ENCODE measurements at places on chromosomes 2 and 18.

DNA sequence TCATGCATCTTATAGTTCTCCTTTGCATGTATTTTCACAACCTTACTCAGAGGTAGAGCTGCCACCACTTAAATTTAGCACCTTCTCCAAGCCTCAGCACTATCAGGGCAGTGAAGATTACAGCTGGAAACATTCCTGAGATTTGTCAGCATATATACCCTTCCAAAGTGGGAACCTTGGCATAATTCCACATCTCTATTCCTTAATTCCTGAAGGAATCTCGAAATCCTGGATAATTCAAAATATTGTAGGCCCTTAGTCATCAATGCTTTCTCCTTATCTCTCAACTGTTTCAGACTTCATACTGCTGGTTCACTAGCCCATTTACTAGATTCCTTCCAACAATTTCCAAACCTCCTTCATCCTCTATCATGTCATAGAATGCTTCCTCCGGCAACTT, 87.4 kb downstream of the ITSN2 start:
- DNase-seq = no peak

- DNase-seq = no peak
Observed at GRCh38 chr2:138622613-138623012, 121.0 kb downstream of the SPOPL start.

DNA sequence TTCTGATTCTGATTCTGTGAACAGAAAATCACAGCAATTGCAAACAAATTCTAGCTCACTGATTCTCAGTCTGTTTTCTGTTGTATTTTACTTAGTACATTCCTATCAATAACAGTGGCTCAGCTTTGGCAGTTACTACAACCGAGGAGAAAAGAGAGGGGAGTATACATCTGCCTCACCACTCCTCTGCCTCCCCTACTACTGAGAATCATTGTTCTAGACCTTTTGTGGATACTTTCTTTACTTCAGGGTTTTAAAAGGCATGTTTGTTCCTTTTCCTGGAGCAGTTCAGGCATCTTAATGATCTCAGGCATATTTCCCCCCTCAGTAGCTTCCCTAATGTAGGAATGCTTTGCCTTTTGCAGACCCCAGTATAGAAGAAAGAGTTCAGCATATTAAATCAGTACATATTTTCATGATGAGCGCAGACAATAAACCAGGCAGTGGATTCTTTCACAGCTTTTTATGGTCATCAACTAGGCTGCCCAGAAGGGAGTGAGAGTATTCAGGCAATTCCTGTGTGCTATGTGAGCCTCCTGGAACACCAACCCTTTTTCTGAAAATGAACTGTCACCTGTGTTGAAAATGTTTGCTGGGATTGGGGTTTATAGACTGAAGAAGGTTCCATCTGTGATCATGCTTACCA, 10.3 kb downstream of the STAMBP start:
- DNase-seq = no peak

GRCh38 chr2:96931966-96932365, 54.4 kb downstream of the FAM178B start:
- DNase-seq = no peak

- DNase-seq = no peak
Observed at GRCh38 chr2:88933980-88934379, 242.5 kb downstream of the RPIA start.

DNA sequence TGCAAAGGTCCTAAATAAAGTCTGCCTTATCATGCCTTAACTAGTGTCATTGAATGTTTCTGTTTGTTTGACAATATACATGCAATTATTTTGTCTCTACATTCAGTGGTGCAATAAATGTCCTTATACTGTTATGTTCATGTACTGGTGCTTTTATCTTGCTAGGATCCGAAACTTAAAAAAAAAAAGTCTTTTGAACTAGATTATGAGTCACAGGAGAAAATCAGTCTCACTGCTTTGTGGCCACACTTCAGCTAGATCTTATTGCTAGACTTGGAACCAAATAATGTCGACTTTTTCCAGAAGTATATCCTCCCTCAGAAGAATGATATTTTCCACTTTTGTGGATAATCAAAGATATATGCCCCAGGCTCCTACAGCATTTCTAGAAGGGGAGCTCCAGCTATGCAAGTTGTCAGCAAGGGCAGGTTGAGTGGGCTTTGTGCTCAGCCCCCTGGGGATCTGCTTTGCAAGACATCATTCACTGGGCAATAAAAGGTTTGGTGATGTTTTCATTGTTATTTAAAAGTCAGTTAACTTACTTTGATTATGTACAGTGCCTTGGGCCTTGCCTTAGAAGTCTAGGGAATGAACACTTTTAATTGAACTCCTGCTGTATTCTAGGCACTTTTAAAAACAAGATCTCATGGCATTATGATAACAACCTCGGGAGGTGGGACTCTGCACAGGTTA, 157.1 kb upstream of the LRRTM1 start:
- no peak for DNase-seq

GRCh38 chr2:241218131-241219029, 29.9 kb downstream of the ANO7 start:
- DNase-seq = no peak

GRCh38 chr2:219595256-219595655, 2.4 kb upstream of the STK11IP start:
- no peak for DNase-seq

GRCh38 chr2:32502941-32503340, 124.9 kb upstream of the TTC27 start:
- no peak for DNase-seq

GRCh38 chr2:45754131-45755010, 102.9 kb downstream of the PRKCE start:
- DNase-seq = no peak

GRCh38 chr2:43134571-43134889, 91.9 kb downstream of the ZFP36L2 start:
- DNase-seq = no peak

Measured in caudate nucleus (tissue), 63 donors.